A673 (cell line): ENCODE measurements at places on chromosomes 2 and 18. TPM values are rescaled to one million over a fixed set of nuclear protein-coding genes. Genes with fewer than 3 reads are reported as not detected.
A peak's percentile ranks its signal among the peaks of the same experiment; 100 is the strongest.

The PLB1 gene
- 0.39 TPM in 1 of 2 replicates, not detected in the other for total RNA-seq

The BOK gene
- 2.7 and 4.0 TPM in 2 replicates for total RNA-seq

The LDLRAD4 gene
- total RNA-seq, result 3.6 and 5.5 TPM in 2 replicates

The NYAP2 gene
- not detected in 2 replicates for total RNA-seq

The TMEM247 gene
- not detected in 2 replicates for total RNA-seq

The CPO gene
- total RNA-seq, result not detected in 2 replicates

The STAMBP gene
- total RNA-seq, result 66.3 and 67.1 TPM in 2 replicates

- no peaks in the 10 kb centered on the region for H3K36me3 ChIP-seq
- no peak for DNase-seq
- no peak overlapping the region for H3K27ac ChIP-seq
- H3K27me3 ChIP-seq, result no peaks in the 10 kb centered on the region
- H3K4me1 ChIP-seq, result peaks cover 3% of the 10 kb centered on the region
Measured at GRCh38 chr2:228599781-228600180, 418.3 kb upstream of the SPHKAP start.

- H3K4me1 ChIP-seq, result no peaks in the 10 kb centered on the region
- H3K4me3 ChIP-seq, result no peak overlapping the region
- no peak overlapping the region for H3K27ac ChIP-seq
- DNase-seq, result no peak
Measured at GRCh38 chr2:24179683-24180082, 4.8 kb downstream of the FAM228A start.

DNA sequence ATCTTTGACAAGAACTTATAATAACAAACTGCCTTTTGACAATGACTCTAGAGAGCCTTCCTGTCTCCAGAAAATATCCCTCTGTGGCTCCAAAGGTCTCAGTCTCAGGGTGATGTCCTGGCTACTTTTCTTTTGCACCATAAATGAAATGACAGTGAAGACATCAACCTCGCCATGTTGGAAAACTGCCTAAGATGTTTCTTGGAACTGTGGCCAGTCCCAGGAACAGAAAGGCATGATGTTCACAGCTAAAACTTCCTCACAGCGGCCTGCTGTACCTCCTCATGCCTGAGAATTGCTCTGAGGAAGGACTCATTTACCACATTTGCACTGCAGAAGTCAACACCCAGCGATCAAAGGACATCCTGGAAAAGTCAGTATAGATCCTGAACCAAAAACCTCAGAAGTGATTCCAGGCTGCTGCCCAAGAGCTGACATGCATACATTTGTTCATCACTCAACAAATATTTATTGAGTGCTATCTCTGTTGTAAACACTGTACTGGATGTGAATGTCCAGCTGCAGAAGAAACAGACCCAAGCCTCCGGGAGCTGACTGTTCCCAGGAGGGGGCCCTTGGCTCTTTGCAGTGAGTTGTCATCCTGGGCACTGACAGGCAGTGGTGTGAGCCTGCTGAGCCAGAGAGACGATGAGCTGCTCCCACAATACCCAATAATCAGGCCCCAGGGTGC, 64.3 kb upstream of the ACSL3 start:
- no peaks in the 10 kb centered on the region for H3K27me3 ChIP-seq
- peak; percentile 34 for DNase-seq
- H3K4me3 ChIP-seq, result no peak overlapping the region
- peaks cover 35% of the 10 kb centered on the region for H3K4me1 ChIP-seq
- no peak overlapping the region for H3K27ac ChIP-seq

DNA sequence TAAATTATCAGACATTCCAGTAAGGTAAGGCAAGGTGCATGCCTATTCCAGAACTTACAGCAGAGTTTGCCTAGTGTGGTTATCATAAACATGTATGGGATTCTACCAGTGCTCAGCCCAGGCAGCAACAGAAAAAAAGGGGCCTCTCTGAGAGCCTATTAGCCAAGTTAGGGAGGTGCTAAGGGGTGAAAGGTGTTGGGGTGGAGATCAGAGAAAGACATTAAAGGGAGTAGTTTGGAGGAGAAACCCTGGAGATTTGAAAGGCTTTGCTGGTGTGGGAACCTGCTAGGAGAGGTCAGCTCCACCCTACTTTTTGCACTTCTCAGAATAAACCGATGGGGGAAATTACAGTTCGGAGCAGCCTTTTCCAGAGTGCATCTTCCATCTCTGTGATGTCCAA, 2.9 kb downstream of the ARPC2 start:
- peaks cover 47% of the 10 kb centered on the region for H3K4me1 ChIP-seq
- no peaks in the 10 kb centered on the region for H3K27me3 ChIP-seq
- DNase-seq, result no peak
- peaks cover 8% of the 10 kb centered on the region for H3K36me3 ChIP-seq

DNA sequence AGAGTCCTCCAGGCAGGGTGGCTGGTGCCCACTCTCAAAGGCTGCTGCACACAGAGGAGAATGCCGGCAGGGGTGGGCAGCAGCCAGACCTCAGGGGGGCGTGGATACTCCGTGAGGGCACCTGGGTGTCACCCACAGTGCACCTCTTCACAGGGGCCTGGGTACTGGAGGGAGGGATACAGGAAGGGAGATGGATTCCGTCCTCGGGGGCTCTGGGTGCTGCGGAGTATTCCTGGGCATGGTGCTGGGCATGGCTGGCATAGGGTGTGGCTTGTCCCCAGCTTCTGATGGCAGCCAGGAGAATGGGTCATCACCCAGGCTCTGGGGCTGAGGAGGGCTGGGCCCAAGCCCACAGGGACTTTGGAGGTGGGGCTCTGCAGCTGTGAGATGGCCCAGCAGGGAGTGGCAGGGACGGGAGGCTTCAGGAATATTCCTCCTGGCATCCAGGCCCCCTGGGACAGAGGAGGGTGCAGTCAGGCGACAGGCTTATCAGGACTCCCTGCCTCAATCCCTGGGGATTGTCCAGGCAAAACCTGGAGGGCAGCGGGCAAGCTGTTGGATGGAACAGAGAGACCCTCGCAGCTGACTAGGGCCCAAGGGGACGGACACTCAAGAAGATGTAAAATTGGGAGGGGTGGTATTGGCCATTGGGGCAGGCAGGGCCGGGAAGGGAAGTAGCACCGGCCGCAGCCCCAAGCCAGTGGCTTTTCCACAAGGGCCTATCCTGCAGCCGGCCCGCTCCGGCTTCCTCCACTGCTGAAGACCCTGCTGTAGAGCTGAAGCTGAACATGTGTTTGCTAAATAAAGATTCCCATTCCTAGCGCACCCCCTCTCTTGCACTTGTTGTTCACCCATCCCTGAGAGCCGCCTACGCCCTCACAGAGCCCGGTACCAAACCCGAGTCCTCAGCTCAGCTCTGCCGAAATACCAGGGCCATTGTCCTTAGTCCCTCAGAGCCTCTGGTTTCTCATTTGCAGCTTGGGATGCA, 5.7 kb upstream of the KLHL30 start:
- no peaks in the 10 kb centered on the region for H3K4me1 ChIP-seq
- H3K27ac ChIP-seq, result no peak overlapping the region
- H3K36me3 ChIP-seq, result no peaks in the 10 kb centered on the region
- H3K4me3 ChIP-seq, result no peak overlapping the region
- H3K27me3 ChIP-seq, result no peaks in the 10 kb centered on the region

GRCh38 chr2:46336283-46336959, 39.2 kb downstream of the EPAS1 start:
- H3K4me1 ChIP-seq, result no peaks in the 10 kb centered on the region
- DNase-seq, result no peak
- no peaks in the 10 kb centered on the region for H3K36me3 ChIP-seq
- no peaks in the 10 kb centered on the region for H3K27me3 ChIP-seq
- H3K27ac ChIP-seq, result no peak overlapping the region
